ENCODE measurements at places on chromosomes 5 and 9.

DNA sequence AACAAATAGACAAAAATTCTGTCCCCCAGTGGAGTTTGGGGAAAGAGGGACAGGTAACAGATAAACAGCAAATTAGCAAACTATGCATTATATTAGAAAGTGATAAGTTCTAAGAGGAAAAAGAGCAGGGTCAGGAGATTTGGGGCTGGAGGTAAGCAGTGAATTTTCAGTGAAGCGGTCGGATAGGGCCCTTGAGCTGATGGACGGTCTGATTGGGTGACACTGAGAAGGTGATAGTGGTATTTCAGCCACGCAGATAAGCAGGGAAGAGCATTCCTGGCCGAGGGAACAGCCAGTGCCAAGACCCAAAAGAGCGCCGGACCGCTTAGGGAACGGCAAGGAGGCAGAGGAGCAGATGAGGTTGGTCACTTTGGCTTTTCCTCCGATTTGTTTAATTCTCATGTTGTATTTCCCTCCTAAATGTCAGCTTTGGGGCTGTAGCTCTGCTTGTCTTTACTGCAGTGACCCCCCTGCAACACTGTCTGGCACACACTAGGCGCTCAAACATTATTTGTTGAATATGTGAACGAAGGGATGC, 1.1 kb upstream of the PTPN3 start:
- DNase-seq, result no peak

DNA sequence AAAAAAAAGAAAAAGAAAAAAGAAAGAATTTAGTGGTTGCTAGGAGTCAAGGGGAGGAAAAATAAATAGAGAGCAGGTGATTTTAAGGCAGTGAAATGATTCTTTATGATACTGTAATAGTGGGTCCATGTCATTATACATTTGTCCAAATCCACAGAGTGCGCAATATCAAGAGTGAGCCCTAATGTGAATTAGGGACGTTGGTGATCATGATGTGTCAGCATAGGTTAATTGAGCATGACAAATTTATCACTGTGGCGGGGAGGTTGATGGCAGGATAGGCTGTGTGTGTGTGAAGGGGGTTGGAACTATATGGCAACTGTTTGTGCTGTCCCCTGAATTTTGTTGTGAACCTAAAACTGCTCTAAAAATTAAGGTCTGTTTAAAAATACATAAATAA, 357.8 kb downstream of the ICE1 start:
- DNase-seq, result no peak

- no peak for DNase-seq
These were observed 75.7 kb upstream of the NFIB start for GRCh38 chr9:14389657-14390056.

DNA sequence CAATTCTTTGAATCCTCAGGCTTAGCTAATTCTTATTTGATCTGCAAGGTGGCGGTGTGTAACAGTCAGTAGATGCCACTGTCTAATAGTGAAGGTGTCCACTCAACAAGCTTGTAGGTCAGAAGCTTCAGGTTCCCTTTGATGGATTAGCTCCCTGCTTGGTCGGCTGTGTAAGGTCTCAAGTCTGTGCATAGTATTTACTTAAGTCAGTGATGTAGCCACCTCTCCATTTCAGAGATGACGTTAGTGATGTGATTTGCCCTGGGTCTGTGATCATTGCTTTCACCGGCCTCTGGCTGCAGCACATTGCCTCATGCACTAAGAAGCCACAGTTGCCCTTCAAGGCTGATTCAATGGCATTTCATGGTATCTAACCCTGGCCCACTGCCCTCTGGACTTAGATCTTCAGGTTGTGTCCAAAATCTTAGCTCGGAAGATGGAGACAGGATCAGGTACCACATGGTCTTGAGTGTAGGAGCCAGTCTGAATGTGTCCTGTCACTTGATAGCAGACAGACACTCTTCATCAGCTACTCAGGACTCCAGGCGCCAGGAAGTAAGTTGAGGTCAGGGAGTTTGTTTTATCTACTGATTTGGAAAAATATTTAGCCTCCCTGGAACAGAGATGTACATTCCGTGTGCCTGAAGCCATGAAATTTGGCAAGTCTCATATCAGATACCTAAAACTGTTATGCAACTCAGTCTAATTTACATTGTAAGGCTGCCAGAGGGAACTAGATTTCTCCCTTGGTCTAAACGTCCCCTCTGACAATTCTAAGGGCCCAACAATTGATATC, 42.9 kb downstream of the SUB1 start:
- no peak for DNase-seq

DNA sequence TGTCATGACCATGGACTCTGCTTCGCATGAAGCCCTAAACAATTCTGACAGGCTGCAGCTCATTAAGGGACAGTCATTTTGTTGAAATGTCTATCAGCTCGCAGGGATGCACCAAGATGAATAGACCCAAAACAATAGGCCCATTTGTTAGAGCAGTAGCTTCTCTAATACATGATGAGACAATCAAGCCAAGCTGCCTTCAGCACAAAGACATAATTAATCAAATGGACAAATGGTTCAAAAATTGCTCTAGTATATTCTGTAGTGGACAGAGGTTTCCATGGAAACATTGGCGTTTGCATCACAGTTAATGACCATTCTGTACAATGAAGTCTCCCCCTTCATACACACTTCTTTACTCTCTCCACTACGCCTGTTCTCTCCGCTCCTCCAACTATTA, 274.6 kb downstream of the ANXA1 start:
- no peak for DNase-seq

DNA sequence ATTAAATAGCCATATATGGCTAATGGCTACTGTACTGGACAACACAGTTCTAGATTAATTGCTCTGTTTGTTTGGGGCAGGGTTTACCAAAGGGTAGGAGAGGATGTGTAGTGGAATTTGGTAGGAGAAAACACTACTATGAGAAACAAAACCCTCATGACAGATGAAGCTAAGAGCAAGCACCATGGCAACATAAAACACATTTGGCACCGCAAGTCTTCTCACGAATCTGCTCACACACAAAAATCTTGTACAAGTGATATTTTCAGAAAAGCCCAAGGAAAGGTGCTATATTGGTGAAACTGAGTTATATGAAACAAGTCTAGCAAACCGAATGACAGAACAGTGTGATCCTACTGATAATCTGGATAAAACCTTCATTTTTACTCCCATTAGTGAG, 38.5 kb downstream of the CSF2 start:
- DNase-seq, result no peak

DNA sequence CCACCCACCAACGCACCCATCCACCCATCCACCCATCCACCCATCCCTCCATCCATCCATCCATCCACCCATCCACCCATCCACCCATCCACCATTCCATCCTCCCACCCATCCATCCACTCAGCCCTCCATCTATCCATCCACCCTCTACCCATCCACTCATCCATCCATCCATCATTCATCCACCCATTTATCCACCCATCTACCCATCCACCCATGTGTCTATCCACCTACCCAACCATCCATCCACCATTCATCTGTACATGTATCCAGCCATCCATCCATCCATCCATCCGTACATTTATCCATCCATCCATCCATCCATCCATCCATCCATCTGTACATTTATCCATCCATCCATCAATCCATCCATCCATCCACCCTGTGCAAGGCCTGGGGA, 11.1 kb upstream of the VAV2 start:
- no peak for DNase-seq

DNA sequence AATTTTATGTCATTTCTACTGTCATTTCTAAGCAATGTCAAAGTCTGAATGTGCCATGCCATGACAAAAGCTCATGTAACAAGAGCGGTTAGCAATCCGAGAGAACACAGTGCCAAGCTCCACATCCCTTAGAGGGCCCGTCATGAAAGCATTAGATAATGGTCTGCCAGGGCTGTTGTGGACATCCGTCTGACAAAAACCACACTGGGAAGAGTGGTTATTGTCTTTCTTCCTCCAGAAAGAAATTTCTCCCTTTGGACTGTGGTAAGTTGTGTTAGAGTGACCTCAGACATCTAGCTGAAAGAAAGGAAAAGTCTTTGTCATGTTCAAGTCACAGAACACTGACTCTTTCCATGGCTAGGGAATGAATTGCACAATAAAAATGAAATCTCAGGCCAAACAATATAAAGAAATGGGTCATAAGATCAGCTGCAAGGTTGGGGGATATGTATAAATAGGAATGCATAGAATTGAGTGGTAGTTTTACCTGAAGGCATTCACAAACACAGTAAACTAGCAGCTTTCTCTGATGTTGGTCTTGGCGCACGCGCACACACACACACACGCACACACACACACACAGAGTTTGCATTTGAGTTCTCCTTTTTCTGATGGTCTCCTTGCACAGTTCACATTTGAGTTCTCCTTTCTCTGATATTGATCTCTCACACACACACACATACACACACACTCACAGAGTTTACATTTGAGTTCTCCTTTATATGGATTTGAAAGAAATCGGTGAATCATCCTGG, 5.3 kb downstream of the SLC1A3 start:
- no peak for DNase-seq

- DNase-seq, result no peak
These were observed 52.6 kb upstream of the CXCL14 start for GRCh38 chr5:135631391-135631790.

- no peak for DNase-seq
These were observed 387.3 kb downstream of the YTHDC2 start for GRCh38 chr5:113900816-113901215.

DNA sequence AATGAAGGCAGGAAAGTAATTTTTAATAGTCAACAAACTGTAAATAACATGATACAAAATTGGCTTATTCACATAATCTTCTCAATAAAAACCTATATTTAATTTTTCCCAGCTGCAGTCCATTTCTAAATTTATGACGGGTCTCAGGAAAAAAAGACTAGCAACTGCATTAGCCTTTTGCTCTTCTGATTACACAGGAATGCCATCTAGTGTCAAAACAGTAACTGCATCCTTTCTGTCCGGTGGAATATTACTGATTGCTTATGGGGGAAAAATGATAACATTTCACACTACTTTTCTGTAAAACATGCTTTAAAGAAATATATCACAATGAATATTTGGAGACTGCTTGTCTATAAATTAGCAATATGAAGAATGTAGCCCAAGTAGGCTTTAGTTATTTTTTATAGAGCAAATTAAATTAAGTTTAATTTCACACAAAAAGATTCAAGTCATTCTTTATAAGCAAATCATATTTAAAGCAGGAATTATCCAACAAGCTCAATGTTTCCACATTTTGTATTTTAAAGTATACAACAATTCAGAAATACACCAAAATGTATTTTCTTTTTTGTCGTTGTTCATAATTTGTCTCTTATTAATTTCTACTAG, 534.7 kb downstream of the CDH10 start:
- DNase-seq, result no peak

- no peak for DNase-seq
These were observed 70.3 kb downstream of the TEK start for GRCh38 chr9:27179245-27179865.

GRCh38 chr5:150789943-150790611, 11.5 kb downstream of the SMIM3 start:
- no peak for DNase-seq

- DNase-seq, result peak; percentile 55
These were observed 75.4 kb downstream of the MRPL36 start for GRCh38 chr5:1723957-1724821.

- DNase-seq, result no peak
These were observed 29.8 kb upstream of the PPARGC1B start for GRCh38 chr5:149700347-149700746.

GRCh38 chr9:137580209-137580953, 1.7 kb upstream of the DPH7 start:
- DNase-seq, result no peak

DNA sequence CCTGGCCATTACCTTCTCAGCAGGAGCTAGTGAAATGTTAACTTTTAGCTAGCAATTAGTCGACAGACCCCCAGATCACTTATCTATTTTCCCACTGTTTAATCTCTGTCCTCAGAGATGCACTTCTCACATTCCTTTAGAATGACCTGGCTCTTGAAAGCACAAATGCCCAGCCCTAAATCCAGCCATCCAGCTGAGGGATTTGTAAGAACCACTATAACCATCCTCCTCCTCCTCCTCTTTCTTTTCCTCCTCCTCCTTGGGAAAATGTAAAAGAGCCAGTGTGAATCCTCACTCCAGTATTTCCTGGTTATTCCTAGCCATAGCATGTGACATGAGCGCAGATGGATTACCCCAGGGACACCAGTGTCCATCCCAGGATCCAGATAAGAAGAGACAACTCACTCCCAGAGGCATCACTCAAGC, 124.3 kb downstream of the ENC1 start:
- DNase-seq, result no peak

GRCh38 chr9:117723986-117724625, 19.9 kb downstream of the TLR4 start:
- no peak for DNase-seq

GRCh38 chr5:58912116-58912515, 329.2 kb downstream of the RAB3C start:
- no peak for DNase-seq

DNA sequence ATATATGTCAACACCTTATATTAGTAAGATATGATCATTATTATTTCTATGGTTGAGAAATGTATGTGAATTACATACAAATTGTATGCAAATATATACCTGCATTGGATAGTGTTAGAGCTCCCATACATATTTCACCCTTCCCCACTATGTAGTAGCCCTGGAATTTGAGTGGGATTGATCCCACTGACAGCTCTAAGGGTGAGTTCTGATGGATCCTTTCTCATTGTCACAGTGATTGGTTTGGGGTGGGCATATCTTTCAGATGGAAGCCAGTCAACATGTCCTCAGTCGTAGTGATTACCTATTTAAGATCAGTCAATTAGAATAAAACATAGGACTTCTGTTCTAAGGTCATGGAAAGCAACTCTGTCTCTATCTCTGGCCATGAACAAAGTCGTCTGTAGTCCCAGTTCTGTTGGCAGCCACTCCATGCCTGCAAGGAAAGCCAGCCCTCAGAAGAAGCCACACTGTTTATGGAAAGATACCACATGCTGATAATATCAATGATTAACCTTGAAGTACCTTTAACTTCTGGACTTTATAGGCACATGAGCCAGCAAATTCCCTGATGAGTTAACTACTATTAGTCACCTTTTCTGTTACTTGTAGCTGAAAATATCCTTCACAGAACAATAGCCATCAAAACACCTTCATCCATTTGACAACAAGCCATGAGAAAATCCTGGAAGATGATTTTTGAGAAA, 5.1 kb upstream of the CCDC192 start:
- DNase-seq, result no peak

- no peak for DNase-seq
These were observed 68.6 kb upstream of the NFIL3 start for GRCh38 chr9:91492237-91492636.

- DNase-seq, result no peak
These were observed 880.6 kb upstream of the DMAC1 start for GRCh38 chr9:8680157-8680556.

- DNase-seq, result no peak
These were observed 11.1 kb downstream of the GAPVD1 start for GRCh38 chr9:125272697-125273096.

GRCh38 chr5:148372166-148372725, 11.5 kb upstream of the FBXO38 start:
- no peak for DNase-seq

DNA sequence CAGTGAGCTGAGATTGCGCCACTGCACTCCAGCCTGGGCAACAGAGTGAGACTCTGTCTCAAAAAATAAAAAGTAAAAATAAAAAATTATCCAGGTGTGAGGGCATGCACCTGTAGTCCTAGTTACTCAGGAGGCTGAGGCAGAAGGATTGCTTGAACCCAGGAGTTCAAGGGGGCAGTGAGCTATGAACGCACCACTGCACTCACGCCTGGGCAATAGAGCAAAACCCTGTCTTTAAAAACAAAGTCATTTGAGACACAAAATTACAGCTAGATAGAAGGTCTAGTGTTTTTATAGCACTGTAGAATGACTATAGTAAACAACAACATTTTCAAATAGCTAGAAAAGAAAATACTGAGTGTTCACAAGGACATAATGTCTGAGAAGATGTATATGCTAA, 16.4 kb downstream of the IL4 start:
- DNase-seq, result no peak

- no peak for DNase-seq
These were observed 381.8 kb downstream of the ADGRV1 start for GRCh38 chr5:90940227-90940995.
